Esophagus squamous epithelium (tissue), 5 donors: ENCODE measurements at places on chromosomes 4 and X.

DNA sequence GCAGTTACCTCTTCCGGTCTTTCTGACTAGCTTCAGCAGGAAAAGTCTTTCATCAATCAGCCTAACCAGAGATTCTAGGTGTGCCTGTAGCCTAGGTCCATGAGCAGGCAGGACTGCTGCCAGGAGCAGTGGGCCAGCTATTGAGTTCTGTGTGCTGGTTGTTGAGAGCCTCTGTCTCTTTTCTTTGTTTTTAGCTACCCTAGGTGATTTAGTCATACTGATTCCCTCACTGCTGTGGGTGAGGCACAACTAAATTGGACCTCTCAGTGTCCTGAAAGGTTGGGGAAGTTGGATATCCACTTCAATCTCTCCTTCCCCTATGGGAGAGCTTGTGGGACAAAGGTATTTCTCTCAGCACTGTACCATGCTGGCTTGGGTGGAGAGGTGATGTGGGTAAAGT is 354.9 kb downstream of the GPAT3 start:
- no peak for DNase-seq

GRCh38 chr4:76305971-76306881 is at the start of gene STBD1:
Gene STBD1 (plus strand): TSS chr4:76306733. CDS start chr4:76306770, 37 bp downstream.
- DNase-seq, result no peak

DNA sequence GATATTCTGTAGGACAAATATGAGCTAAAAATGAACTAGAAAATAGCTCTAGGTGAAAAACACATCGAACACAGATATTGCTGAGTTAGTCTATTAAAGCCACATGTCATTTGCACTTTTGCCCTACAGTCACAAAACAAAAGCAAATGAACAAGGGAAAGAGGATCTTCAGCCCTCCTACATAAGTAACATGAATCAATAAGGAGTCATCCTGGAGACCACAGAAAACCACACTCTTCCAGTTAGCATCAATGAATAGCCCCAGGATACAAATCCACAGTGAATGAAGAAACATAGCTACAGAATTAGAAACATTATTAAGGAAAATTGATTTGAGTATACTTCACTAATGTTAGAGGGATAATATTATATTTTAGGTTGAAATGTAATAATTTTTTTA is 311.4 kb downstream of the MAPK10 start:
- no peak for DNase-seq

DNA sequence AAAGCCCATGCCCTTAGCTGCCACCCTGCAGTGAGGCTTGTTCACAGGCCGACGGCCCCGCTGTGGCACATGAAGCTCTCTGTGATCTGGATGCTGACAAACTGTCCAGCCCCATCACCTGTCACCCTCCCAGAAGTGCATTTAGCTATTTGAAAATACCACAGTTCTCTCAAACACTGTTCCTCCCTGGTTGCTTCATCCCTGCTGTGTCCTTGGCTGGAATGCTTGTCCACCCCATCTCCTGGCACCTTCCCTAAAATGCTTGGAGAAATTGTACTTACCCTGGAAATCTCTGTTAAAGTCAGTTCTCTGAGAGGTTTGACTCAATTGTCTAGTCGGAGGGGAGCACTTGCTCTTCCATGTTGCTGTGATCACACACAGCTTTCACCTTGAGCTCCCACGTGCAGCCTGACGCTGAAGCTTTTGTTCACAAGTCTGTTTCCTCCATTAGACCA is 10.1 kb downstream of the SYNPO2 start:
- DNase-seq, result no peak

DNA sequence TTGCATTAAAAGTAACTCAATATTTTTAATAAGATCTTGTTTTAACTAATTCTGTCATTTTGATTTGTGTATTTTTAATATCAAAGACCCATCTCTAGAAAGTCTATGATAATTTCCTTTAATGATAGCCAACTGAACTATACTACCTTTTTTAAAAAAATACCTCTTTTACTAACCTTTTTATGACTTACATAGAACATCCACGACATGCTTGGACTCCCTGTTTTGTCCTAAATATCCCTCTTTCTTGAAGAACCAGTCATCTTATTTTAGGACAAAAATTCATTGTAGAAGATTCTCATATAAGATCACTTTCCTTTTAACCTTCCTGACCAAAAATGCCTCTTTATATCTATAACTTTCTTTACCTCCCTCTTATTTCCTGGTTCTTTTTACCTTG is 76.8 kb upstream of the GC start:
- DNase-seq, result no peak

DNA sequence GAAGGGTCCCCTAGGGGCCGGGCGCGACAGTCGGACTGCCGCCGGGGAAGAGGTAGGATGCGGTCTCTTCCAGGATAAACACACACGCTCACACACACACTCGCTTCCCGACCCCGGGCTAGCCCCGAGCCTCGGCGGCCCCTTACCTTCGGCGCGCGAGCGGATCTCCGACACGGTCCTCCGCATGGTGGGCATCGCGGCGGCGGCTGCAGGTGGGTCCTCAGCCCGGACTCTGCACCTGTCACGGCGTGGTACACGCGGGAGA is 294 bp downstream of the ATP8A1 start:
- DNase-seq, result peak; percentile 39
